ENCODE measurements at places on chromosomes 2 and 18.

- no peak for DNase-seq
Observed at GRCh38 chr2:109435901-109436598, 177.7 kb downstream of the SEPTIN10 start.

DNA sequence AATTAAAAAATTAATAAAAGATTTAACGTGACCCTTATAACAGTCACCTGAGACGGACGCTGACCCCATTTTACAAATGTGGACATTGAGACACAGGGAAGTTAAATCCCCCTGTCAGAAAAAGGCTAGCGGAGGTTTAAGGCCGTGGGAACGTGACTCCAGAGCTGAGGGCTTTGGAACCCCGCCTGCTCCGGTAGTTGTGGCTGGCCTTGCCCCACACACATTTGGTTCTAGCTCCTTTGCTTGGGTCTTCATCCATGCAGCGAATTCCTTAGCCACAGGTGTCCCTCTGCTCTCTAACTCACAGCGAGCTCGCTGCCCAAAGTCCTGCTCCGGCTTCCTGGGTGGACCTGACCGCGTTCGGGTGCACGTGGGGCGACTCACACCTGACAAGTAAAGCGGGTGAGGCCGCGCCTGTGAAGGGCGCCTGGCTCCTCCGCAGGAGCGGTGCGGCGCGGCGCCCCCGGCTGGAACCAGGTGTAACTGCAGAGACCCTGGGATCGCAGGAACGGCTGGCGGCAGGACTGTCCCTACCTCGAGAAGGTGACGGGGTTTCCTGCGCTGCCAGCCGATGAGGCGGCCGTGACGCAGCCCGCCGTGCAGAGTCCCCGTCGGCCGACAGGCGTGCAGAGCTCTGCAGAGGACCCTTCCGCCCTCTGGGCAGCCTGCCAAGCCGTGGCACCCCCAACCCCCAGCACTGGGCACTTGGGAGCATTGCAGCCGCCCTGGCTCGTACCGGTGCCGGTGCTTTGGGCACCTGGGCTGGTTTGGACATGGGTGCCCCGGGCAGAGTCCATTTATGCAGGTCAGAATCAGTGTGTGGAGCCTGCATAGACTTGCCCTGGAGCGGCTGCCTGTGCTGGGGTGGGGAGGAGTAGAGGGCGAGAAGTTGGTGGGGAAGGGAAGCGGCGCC is 2.4 kb upstream of the PROC start:
- DNase-seq = no peak

GRCh38 chr2:207240649-207241048 is 74.9 kb upstream of the KLF7 start:
- DNase-seq = no peak

DNA sequence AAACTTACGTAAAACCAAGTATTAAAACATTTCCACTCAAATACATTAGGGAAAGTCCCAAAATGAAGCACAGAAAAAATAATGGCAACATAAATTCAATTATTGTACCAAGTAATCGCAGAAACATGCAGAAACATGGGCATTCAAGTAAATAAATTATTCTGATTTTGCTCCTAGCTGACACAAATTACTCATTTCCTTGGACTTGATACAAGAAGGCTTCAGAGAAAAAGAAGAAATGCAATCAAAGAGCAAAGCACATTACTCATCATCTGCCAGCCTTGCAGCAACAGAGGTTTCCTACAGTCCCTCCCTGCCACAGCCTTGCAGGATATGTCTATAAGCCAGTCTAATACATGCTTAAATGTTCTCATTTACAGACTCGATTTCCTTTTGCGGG is 439.8 kb upstream of the LYPD1 start:
- no peak for DNase-seq

DNA sequence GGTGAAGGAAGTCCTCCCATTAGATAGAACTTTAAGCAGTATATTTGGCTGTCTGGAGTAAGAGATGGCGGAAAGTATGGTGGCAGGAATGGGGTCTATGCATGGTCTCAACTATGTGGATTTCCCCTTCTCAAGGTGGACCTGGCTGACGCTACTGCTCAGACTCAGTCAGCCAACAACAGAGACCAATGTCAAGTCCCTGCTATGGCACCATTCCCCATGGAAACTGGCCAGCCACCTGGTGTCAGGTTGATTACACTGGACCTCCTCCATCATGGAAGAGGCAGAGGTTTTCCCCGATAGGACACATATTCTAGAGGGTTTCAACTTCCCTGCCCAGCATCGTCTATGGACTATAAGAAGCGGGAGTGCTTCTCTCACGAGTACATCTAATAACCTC is 8.6 kb upstream of the FAHD2A start:
- no peak for DNase-seq

DNA sequence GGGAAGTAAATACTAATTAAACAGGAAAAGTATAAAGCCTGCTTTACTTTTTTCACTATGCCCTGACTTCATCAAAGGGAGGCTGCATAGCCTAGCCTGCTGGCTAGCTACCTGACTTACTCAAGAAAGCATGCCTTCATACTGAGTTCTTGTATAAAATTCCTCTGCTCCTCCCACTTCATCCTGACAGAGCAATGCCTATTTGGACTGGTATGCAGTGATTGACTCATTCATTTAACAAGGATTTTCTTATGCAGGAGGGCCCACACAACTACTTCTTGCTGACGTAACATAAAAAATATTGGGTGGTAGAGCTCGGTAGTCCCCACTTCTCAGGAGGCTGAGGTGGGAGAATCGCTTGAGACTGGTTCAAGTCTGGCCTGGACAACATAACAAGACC is 70.5 kb downstream of the PRPF40A start:
- no peak for DNase-seq

DNA sequence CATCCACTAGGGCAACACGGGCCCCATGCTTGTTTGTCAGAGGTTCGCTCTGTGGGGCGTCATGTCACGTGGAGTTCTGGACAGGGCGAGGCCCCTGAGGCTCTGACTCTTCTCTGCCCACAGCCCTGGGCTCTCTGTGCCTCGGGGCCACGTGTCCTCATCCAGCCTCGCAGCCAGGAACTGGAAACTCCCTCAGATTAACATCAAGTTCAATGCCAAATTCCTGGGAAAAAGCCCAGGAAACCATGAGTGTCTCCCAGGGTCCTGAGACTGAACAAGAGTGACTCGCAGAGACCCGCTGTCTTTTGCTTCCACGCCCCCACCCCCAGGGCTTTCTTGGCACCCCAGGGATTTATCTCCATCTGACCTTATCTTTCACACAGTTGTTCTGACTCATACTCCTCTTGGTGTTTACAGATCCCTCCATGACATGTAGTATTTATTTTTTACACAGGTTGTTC is 174.0 kb upstream of the PIEZO2 start:
- no peak for DNase-seq

DNA sequence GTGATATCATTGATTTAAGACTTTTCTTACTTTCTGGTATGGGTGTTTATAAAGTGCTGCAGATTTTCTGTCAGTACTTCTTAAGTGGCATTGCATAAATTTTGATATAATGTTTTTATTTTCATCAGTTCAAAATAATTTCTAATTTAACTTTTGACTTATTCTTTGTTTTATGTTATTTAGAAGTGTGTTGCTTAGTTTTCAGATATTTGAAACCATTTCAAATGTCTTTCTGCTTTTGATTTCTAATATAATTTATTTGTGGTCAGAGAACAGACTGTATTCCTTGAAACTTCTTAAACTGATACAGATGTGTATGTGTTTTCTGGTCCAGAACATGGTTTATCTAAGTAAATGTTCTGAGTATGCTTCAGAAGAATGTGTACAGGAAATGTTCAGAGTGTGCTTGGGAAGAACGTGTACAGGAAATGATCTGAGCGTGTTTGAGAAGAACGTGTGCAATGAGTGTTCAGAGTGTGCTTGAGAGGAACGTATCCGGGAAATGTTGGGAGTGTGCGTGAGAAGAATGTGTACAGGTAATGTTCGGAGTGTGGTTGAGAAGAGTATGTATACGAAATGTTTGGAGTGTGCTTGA is 265.7 kb upstream of the HS6ST1 start:
- DNase-seq = no peak

DNA sequence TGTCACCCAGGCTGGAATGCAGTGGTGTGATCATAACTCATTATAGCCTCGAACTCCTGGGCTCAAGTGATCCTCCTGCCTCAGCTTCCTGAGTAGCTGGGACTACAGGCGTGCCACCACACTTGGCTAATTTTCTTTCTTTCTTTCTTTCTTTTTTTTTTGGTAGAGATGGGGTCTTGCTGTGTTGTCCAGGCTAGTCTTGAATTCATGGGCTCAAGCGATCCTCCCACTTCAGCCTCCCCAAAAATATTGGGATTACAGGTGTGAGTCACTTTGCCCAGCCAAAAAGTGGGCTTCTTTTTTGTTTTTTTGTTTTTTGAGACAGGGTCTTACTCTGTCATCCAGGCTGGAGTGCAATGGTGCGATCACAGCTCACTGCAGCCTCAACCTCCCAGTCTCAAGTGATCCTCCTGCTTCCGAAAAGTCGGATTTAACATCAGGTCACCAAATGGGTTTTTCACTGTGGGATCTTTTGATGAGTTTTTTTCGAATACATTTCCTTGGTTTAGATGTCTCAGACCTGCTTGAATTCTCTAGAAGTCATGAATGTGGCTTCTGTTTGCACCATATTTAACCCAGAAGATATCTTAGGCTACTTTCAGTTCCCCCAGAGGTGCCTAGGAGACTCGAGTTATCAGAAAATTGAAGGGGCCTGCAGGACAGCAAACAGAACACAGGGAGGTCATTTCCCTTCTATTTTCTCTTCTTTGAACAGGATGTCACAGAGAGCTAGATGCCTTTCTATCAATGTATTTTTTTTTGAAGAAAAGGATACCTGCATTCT is 8.9 kb downstream of the RAB31 start:
- no peak for DNase-seq

- no peak for DNase-seq
Observed at GRCh38 chr2:68458981-68459380, 8.1 kb downstream of the FBXO48 start.

DNA sequence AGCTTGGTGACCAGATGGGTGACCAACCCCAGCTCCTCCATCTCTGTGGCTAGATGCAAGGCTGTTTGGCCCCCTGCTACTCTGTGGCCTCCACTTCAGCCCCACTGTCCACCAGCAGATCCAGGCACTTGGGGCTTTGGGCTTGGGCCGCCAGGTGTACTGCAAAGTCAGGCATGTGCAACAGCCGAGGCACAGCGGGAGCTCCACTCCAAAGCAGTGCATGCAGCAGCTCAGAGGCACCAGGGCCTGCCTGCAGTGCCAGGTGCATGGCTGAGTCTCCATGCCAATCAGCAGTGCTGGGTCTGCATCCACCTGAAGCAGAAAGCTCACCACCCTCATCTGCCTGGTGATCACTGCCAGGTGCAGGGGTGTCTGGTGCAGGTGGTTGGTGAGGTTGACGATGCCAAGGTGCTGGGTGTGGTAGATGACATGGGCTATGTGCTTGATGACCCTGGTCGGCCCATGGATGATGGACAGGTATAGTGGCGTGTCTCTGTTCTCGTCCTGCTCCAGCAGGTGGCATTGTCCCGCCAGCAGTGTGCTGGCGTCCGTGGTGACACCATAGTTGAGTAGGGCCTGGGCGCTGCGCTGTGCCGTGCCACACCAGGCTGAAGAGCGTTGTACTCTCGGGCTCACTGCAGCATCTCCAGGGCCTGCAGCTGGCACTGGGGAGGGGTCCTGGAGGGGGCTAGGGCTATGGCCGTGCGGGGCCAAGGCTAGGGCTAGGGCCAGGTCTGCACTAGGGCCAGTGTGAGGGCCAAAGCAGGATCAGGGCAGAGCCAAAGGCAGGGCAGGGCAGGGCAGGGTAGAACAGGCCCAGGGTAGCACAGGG is 1.0 kb upstream of the ANKRD62 start:
- no peak for DNase-seq

DNA sequence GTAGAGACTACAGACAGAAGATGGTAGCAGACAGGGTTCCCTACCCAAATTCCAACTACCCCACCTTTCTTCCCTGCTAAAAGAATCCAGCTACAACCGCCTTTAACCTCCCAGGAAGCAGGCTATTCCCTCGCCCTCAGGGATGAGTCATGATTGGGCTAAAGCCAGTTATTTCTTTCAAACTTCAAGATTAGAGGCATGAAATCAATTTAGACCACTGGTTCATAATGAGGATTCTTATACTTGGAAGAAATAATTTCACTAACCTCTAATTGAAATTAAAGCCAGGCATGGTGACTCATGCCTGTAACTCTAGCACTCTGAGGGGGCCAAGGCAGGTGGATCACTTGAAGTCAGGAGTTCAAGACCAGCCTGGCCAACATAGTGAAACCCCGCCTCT is 20.0 kb downstream of the TRIP12 start:
- no peak for DNase-seq

GRCh38 chr2:88729061-88729745 is 37.7 kb downstream of the RPIA start:
- DNase-seq = no peak

GRCh38 chr2:102792568-102793208 is 30.9 kb downstream of the TMEM182 start:
- no peak for DNase-seq

DNA sequence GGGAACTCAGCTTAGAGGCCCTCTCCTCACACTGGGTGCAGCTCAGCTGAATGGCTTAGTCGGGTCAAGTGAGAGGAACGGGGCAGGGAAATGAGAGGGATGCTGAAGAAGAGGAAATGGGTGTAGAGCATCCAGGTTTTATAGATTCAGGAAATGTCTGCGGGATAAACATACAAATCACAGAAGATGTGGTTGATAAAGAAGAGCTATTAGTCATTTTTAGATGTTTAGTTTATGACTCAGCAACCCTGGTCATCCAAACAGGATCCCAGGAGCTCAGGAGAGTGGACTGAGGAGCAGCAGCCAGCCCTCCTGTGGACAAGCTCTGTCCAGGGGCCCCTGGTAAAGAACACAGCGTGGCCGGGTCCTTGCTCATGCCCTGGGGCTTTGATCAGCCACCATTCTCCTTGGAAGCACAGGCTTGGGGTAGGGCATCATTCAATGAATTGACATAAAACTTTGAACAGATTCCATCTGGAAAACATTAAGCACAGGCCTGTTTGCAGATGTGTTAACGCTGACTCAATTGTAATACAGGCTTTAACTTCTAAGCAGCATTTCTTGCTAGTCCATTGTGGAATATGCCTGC is 83.0 kb downstream of the NPAS2 start:
- DNase-seq = no peak

DNA sequence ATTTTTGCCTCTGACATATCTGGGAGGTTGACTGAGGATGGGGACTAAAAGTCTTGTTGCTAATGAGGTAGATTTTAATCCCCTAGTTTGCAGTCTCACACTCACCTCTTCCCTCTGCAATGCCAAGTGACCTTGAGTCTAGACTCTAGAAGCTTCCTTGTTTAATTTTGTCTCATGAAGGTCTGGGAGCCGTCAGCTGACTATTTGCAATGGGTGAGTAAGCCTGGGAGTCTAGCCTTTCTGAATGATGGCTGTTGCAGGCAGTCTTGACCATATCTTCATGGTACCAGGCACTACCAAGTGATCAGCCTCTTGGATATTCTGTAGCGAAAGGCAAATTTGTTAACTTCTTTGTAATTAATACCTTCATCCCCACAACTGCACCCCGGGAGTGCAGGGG is 61.2 kb downstream of the ARHGAP15 start:
- no peak for DNase-seq

- DNase-seq = no peak
Observed at GRCh38 chr2:39837856-39838453, 58.9 kb upstream of the THUMPD2 start.
